ENCODE measurements at places on chromosomes 4 and X.

GRCh38 chr4:3285558-3286334, 7.1 kb upstream of the RGS12 start:
- H3K36me3 ChIP-seq = peaks cover 11% of the 10 kb centered on the region
- peaks cover 10% of the 10 kb centered on the region for H3K4me1 ChIP-seq
- H3K27me3 ChIP-seq = peaks cover 11% of the 10 kb centered on the region
- DNase-seq = peak; percentile 6
- H3K4me3 ChIP-seq = no peak overlapping the region

GRCh38 chrX:11462648-11463047, 169.4 kb downstream of the AMELX start:
- H3K27ac ChIP-seq = no peak overlapping the region
- no peak overlapping the region for H3K4me3 ChIP-seq
- DNase-seq = no peak
- no peaks in the 10 kb centered on the region for H3K27me3 ChIP-seq
- H3K36me3 ChIP-seq = no peaks in the 10 kb centered on the region

DNA sequence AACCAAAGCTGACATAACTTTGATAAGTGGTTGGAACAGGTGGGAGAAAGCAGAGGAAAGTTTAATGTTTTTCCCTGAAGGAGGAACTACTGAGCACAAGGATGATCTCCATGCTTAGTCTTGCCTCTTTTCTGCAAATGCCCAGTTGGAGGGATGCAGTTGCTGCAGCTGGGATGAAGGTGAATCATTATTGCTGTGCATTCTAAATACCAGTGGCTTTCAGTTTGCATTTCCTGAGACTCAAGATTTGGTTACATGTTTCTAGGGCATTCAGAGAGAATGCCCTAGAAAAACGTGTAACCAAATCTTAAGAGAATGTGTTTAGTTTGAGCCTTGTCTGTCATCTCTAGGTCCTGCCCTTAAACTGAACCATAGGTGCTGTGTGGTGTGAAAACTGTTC, 42.2 kb downstream of the METTL14 start:
- H3K27ac ChIP-seq = no peak overlapping the region
- no peak for DNase-seq
- H3K36me3 ChIP-seq = peaks cover 2% of the 10 kb centered on the region
- no peaks in the 10 kb centered on the region for H3K4me1 ChIP-seq
- H3K27me3 ChIP-seq = no peaks in the 10 kb centered on the region

DNA sequence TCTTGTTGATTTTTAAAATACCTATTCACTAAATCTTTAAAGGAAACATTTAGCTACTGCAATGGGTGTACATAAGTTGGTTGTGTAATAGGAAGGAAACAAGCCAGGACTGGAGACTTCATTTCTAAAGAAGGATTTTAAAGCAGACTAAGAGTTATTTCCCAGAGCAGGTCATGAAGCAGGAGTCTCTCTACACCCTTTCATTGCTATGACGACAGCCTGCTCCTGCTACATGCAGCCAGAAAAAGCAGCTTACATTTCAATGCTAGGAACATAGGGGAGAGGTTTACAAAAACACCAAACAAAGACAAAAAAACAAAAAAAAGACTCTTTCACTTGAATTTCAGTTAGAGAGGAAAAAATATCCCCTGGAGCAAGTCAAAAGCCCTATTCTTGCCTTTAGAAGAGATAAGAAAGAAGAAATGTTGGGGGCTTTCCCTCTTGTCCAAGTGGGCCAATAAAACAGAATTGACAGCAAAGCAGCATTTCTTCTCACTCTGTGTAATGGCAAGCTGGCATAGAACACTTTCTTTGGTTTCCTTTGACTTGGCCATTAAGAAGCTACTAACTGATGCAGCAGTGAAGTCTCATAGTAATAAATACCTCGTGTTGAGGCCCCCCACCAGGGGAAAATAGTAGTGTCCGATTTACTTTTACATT, 3.4 kb downstream of the SPARCL1 start:
- peaks cover 32% of the 10 kb centered on the region for H3K4me1 ChIP-seq
- no peak overlapping the region for H3K4me3 ChIP-seq
- no peaks in the 10 kb centered on the region for H3K27me3 ChIP-seq

DNA sequence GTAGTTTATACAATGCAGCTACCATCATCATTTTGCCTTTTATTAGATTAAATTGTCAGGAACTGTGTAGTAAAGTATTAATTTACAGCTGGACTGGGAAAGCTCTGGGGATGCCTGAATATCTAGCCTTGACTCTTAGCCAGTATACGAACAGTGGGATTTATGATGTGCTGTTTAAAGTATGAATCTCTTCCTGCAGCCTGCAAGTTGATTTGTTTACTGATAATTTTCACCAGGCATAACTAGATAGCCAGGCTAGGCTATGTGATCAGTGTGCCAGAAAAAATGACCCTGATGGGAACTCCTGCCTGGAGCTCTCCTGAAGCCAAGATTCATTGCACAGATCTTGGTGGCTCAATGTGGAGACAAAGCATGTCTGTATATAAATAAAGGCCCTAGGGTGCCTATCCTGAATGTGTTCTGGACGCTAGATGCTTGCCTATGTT, 119.2 kb downstream of the SCLT1 start:
- H3K27ac ChIP-seq = no peak overlapping the region
- DNase-seq = no peak
- no peak overlapping the region for H3K4me3 ChIP-seq

DNA sequence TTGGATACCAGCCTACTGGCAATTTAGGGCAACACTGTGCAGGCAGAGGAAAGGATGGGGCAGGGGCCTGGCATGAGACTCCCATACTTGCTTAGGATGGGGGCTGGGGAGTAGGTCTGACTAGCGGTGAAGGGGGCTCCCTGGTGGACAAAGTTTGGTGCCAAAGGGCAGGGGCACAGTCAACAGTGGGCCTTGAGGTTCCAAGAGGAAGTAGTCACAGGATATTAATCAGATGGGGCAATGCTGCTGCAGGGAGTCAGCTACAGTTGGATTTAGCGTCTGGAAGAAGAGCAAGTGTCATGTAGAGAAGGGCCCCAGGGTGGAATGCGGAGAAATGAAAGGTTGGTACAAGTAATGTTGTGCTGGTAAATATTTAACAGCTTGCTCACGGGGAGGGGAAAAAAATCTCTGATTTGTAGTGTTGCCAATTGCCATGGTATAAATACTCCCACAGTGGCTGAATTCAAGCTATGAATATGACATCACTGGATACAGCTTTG, 139.4 kb downstream of the PJA1 start:
- no peak overlapping the region for H3K4me3 ChIP-seq
- peaks cover 2% of the 10 kb centered on the region for H3K36me3 ChIP-seq
- H3K27ac ChIP-seq = no peak overlapping the region
- no peaks in the 10 kb centered on the region for H3K27me3 ChIP-seq

- H3K27me3 ChIP-seq = no peaks in the 10 kb centered on the region
- H3K36me3 ChIP-seq = peaks cover 19% of the 10 kb centered on the region
- no peak overlapping the region for H3K27ac ChIP-seq
- no peak overlapping the region for H3K4me3 ChIP-seq
- peaks cover 6% of the 10 kb centered on the region for H3K4me1 ChIP-seq
- DNase-seq = no peak
These were observed 83.6 kb downstream of the GAB1 start for GRCh38 chr4:143420227-143420626.
